ENCODE measurements at places on chromosomes 3 and 15.

GRCh38 chr15:73754461-73754860, 1.3 kb upstream of the INSYN1 start:
- no peak for DNase-seq

DNA sequence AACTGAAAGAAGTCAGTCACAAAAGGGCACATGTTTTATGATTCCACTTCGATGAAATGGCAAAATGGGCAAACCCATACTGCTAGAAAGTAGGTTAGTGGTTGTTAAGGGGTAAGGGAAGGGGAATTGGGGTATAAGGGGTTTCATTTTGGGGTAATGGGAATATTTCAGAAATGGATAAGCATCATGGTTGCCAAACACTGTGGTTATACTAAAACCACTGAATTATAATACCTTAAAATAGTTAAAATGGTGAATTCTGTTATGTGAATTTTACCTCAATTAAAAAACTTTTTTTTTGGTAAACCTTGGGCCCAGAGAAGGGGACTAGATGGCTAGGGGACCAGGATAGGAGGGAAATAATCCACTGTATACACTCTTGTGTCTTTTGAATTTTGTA, 52.3 kb upstream of the BHLHE40 start:
- no peak for DNase-seq

DNA sequence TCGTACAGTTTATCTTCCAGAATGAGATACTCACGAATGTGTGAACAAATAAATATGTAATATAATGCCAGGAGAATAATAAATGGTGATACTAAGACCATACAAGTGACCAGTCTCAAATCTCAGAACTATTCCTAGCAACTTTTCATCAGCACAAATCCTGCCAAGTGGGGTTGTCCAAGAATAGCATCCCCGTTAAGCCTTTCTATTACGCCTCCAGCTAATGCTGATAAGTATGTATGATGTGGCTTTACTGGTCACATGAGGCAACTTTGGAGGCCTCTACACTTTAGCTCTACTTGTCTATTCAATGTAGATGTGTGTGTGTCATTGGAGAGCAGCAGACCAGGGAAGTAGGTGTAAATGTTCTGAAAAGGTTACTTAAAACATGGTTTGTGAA, 129.5 kb downstream of the KCNMB2 start:
- no peak for DNase-seq

GRCh38 chr3:113620091-113620490, 76.4 kb downstream of the USF3 start:
- DNase-seq: no peak

GRCh38 chr3:106232956-106233355, 364.1 kb upstream of the CBLB start:
- DNase-seq: no peak

DNA sequence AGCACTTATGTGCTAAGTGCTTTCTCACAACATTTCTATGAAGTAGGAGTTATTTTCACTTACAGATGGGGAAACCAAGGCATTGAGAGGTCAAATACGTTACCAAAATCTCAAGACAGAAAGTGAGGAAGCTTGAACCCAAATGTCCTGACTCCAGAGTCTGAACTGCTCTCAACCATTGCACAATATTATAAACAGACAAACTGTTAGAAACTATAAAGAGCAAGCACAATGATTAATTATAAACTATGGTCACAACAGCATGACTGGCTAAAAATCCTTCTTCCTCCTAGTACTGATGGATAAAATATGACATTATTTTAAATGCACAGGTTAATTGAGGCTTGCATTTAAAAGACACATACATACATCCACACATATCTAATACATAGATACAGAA, 77.9 kb upstream of the ASB14 start:
- no peak for DNase-seq

DNA sequence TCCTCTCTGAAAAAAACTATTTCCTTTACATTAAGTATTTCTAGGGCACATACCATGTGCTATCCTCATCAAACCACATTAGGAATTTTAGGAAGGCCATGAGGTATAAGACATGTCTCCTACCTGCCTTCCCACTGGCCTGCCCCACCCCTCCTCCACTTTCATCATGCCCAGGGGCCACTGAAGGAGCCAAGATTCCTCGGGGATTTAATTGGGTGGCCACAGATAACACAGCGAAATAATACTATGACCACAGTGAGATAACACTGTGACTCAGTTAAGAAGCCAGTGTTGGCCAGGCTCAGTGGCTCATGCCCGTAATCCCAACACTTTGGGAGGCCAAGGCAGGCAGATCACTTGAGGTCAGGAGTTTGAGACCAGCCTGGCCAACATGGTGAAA, 9.8 kb upstream of the BMF start:
- DNase-seq: no peak
